ENCODE measurements at places on chromosomes 2 and 18. TPM values are rescaled to one million over a fixed set of nuclear protein-coding genes. Genes with fewer than 3 reads are reported as not detected.

DNA sequence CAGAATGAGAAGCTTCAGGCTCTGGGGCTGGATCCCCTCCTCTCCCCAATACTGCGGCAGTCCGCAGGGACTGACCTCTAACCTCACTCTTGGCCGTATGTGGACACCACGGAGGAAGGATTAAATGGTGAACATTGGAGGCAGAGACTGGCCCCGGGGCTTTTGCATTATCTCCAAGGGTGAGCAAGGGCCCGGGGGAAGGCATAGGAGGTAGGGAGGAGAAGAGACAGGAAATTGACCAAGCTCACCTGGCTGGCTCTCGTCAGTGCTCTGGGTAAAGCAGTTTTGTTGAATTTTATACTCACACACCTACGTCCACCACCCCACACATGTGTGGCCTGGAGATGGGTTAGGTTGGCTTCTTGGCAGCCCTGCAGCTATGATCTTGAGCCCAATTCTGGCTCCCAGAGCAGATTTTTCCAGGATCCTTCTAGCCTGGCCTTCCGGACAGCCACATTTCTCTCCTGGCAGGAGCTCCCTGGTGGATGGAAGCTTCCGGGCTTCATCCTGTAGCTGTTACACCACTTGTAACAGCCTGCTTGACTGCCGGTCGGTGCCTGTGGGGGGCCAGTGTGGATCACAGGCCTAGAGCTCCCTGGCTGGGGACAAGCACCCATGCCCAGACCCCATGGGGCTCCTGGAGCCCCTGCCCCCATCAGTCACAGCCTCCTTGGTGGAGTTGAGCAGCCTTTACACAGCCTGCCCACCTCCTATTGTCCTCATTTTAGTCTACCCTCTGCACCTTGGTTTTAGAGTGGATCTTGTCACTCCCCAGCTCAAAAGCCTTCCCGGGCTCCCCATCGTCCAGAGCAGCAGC lies 7.6 kb downstream of the ITM2C start:
- H3K4me3 ChIP-seq = no peak overlapping the region
- H3K27me3 ChIP-seq = no peaks in the 10 kb centered on the region
- H3K36me3 ChIP-seq = peaks cover 36% of the 10 kb centered on the region

GRCh38 chr2:72923833-72924352 lies 6.6 kb downstream of the EMX1 start:
- H3K27ac ChIP-seq = no peak overlapping the region
- H3K4me1 ChIP-seq = no peaks in the 10 kb centered on the region

DNA sequence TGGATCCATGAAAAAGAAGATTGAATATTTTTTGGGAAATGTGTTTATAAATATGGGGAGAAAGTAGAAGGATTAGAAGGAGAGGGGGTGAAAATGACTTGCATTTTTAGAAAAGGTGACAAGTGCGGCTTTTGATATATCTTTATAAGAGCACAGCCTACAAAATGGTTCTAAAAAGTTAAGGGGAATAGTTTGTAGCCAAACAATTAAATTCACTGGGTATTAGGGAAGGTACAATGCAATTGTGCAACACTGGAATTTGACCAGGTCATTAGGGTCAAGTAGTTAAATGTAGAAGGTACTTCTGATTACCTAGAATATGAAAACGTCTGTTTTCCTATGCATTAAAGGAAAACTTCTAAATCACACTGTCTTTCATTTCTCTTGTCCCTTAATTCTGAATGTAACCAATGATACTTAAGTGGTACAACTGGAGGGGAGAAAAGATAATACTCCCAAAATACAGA lies 44.5 kb upstream of the SERTAD2 start:
- H3K4me1 ChIP-seq = no peaks in the 10 kb centered on the region
- no peak for DNase-seq
- H3K27ac ChIP-seq = no peak overlapping the region
- H3K36me3 ChIP-seq = no peaks in the 10 kb centered on the region

DNA sequence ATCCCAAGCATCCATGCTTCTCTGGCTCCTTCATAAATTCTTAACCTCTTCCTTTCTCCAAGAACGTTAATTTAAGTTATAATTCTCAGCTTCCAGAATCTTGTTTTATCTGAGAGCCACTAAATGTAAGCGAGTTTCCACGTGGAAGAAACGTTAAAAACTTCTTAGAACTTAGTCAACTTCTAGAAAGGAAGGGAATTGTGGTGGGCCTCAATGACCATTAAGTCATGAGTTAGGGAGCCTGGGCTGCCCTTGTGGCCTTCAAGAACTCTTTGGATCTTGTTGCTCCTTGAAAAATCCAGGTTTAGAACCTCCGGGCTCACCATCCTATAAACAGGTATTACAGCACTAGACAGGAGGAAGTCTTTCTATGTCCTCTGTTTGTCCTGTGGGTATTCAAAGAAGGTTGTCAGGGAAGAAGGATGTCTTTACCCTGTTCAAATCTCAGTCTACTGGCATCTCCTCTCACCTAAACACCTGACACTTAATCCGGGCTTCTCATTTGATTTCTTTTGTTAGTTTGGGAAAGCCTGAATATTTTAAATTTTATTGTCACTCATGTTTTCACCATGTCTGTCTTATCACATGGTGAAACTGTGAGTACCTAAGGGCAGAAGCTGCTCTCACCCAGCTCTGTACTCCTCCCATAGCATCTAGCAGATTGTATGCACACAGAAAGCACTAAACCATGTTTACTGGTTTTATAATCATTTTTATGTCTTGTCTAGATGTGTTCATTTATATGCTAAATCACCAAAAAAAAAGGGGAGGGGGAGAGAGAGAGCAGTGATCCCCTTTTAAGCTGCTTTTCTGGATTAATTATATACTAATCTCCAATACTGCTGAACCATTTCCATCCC lies 6.3 kb downstream of the RND3 start:
- H3K4me3 ChIP-seq = no peak overlapping the region
- no peaks in the 10 kb centered on the region for H3K27me3 ChIP-seq
- H3K27ac ChIP-seq = peak overlapping the region; percentile 69
- peaks cover 17% of the 10 kb centered on the region for H3K4me1 ChIP-seq
- no peak for DNase-seq
- H3K36me3 ChIP-seq = peaks cover 15% of the 10 kb centered on the region

- no peaks in the 10 kb centered on the region for H3K27me3 ChIP-seq
- no peak overlapping the region for H3K27ac ChIP-seq
- H3K4me3 ChIP-seq = no peak overlapping the region
- DNase-seq = no peak
- H3K36me3 ChIP-seq = no peaks in the 10 kb centered on the region
Measured at GRCh38 chr2:165240916-165241315, 1.7 kb downstream of the SCN2A start.

GRCh38 chr2:69178756-69179155 lies 165.8 kb downstream of the ANTXR1 start:
- no peaks in the 10 kb centered on the region for H3K36me3 ChIP-seq
- no peak overlapping the region for H3K4me3 ChIP-seq
- no peaks in the 10 kb centered on the region for H3K27me3 ChIP-seq
- H3K27ac ChIP-seq = peak overlapping the region; percentile 38
- DNase-seq = no peak

DNA sequence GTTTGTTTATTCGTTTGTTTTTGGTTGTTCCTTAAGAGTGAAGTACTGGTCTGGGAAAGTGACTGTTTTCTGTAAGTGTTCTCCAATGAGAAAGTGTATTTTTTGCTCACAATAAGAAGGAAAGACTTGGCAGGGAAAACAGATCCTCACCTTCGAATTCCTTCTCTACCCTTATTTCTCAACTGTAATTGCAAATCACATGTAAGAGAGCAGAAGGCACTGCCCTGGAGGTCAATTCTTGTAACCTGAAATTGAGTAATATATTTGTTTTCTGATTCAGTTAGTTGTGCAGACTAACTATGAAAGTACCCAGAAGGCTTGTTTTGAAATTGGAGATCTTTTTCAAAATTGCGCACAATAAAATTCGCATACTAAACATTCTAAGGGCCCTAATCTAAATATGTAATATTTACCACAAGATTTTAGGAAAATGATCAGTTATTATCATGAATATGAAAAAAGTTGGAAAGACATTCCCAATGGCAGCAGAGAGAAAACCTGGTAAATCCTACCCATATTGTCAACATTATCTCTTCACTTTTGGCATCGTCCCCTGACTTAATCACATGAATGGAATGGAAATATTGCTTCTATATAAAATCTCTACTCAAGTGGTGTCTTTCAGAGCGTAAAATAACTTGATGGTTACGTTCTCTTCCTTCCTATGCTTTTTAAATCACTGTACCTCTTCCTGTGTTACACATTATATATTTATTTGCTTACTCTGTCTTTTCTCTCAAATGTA lies 24.1 kb downstream of the TFPI start:
- DNase-seq = no peak
- H3K4me3 ChIP-seq = no peak overlapping the region
- H3K27me3 ChIP-seq = no peaks in the 10 kb centered on the region
- H3K4me1 ChIP-seq = peaks cover 6% of the 10 kb centered on the region
- no peak overlapping the region for H3K27ac ChIP-seq
- H3K36me3 ChIP-seq = peaks cover 2% of the 10 kb centered on the region

DNA sequence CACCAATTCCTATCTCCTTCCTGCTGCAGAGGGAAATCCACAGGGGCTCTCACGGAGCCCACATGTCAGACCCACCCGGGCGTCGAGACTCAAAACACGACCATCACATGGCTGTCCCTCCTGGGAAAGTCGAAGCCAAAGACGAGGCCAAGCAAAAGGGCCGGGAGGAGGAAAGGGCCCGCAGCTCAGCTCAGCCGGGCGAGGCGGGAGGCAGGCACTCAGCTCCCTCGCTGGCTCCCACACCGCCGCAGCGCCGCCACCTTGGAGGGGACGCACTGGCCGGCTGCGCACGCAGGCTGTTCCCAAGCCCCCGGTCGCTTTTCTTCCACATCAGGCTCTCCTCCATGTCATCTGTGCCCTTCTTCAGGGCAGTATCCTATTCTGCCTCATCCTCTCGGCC lies 130.4 kb downstream of the L3MBTL4 start:
- H3K4me1 ChIP-seq = no peaks in the 10 kb centered on the region
- DNase-seq = no peak
- H3K27ac ChIP-seq = no peak overlapping the region
- H3K4me3 ChIP-seq = no peak overlapping the region

- H3K36me3 ChIP-seq = no peaks in the 10 kb centered on the region
- H3K27me3 ChIP-seq = no peaks in the 10 kb centered on the region
- H3K4me1 ChIP-seq = no peaks in the 10 kb centered on the region
- no peak overlapping the region for H3K4me3 ChIP-seq
Measured at GRCh38 chr2:7400628-7401027, 483.4 kb downstream of the RNF144A start.

DNA sequence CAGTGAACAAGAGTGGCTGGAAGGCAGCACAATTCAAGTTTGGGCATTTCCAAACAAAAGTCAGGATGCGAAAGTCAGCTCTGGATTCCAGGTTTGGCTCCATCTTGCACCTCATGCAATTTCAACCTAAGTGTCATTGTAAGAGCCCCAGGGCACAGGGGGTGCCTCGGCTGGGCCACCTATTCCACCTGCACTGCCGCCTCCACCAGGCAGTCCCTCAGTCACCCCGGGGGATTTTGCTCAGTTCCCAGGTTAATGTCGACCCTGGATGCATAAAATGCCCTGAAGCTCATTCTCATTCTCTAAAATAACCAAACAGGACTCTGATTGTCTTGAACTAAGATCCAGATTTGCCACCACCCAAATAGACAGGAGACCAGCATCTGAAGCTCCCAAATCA lies 77.6 kb downstream of the EDAR start:
- H3K4me1 ChIP-seq = peaks cover under 1% of the 10 kb centered on the region
- H3K36me3 ChIP-seq = peaks cover 11% of the 10 kb centered on the region
- no peak overlapping the region for H3K4me3 ChIP-seq
- DNase-seq = no peak

DNA sequence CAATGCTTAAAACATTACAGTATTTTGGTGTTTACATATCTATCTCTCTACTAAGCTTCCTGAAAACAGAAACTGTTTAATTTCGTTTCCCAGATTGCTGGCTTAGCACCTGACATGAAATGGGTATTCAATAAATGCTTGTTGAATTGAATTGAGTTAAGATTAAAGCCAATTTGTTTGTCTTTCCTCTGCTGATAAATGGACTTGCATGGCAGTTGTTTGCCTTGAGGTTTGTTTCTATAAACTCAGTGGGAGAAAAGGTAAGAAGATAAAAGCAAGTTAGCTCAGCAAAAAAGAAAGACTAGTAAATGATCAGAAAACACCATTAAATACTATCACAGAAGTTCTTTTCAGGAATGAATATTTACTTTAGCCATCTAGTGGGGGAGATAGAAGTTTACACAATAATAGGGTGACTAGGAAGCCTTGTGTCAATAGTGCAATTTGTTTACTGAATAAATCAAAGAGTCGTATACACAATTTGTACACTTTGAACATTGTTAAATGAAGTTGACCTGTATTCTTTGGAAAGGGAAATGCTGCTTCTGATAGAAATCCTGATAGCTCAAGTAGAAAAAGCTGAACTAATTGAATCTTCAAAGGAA lies 754.5 kb upstream of the FAM98A start:
- no peak overlapping the region for H3K27ac ChIP-seq
- H3K36me3 ChIP-seq = no peaks in the 10 kb centered on the region
- no peaks in the 10 kb centered on the region for H3K27me3 ChIP-seq
- DNase-seq = no peak

DNA sequence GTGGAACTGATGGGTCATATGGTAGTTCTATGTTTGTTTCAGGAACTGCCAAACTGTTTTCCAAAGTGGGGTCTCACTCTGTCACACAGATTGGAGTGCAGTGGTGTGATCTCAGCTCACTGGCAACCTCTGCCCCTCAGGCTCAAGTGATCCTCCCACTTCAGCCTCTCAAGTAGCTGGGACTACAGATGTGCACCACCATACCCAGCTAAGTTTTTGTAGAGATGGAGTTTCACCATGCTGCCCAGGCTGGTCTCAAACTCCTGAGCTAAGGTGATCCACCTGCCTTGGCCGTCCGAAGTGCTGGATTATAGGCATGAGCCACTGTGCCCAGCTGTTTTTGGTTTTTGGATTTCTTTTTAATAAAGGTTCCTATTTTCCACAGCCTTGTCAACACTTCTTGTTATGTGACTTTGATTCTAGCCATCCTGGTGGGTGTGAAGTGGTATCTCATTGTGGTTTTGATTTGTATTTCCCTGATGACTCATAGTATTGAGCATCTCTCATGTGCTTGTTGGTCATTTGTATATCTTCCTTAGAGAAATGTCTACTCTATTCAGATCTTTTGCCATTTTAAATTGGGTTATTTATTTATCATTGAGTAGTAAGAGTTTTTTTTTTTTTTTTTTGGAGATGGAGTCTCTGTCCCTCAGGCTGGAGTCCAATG lies 22.8 kb downstream of the NPC1 start:
- DNase-seq = no peak
- no peak overlapping the region for H3K27ac ChIP-seq
- H3K36me3 ChIP-seq = peaks cover 4% of the 10 kb centered on the region
- peaks cover 3% of the 10 kb centered on the region for H3K4me1 ChIP-seq
- H3K27me3 ChIP-seq = no peaks in the 10 kb centered on the region

GRCh38 chr2:97738179-97739019 lies 25.0 kb downstream of the ZAP70 start:
- H3K36me3 ChIP-seq = no peaks in the 10 kb centered on the region
- H3K27me3 ChIP-seq = no peaks in the 10 kb centered on the region
- no peak overlapping the region for H3K27ac ChIP-seq
- no peaks in the 10 kb centered on the region for H3K4me1 ChIP-seq
- H3K4me3 ChIP-seq = no peak overlapping the region
- no peak for DNase-seq

- no peaks in the 10 kb centered on the region for H3K27me3 ChIP-seq
- H3K27ac ChIP-seq = peak overlapping the region; percentile 18
- H3K36me3 ChIP-seq = no peaks in the 10 kb centered on the region
- H3K4me1 ChIP-seq = peaks cover 15% of the 10 kb centered on the region
- H3K4me3 ChIP-seq = no peak overlapping the region
- DNase-seq = no peak
Measured at GRCh38 chr2:8310557-8311455, 371.1 kb upstream of the ID2 start.

The HOXD12 gene
- total RNA-seq = not detected

The POTEE gene
- total RNA-seq = 0.09 TPM

The CRYBA2 gene
- not detected for total RNA-seq

The TUBA4B gene
- total RNA-seq = 5.7 TPM

The DYTN gene
- total RNA-seq = not detected

The SPATA3 gene
- total RNA-seq = not detected

Measured in lung (tissue), 17 donors.